ENCODE measurements at places on chromosomes 1 and 21. TPM values are rescaled to one million over a fixed set of nuclear protein-coding genes. Genes with fewer than 3 reads are reported as not detected.

Gene AVPR1B
- not detected for total RNA-seq

Gene MRAP
- total RNA-seq = not detected

Gene WNT2B
- total RNA-seq = 6.3 TPM

Gene ELAPOR1
- total RNA-seq = 0.29 TPM

Gene BRDT
- total RNA-seq = not detected

Gene DIO1
- total RNA-seq = not detected

Gene PODN
- 1.4 TPM for total RNA-seq

Gene SH3BGR
- 4.9 TPM for total RNA-seq

Gene AKT3
- 16.5 TPM for total RNA-seq

Gene DNAI4
- 5.3 TPM for total RNA-seq

Gene S100A3
- total RNA-seq = 5.8 TPM

Gene OLIG2
- not detected for total RNA-seq

Gene SELP
- not detected for total RNA-seq

Gene TNFAIP8L2
- not detected for total RNA-seq

Gene FCAMR
- total RNA-seq = not detected

Measured in myometrial cell (primary cell).